Type B pancreatic cell (in vitro differentiated cells): ENCODE measurements at places on chromosomes 5 and 9.

DNA sequence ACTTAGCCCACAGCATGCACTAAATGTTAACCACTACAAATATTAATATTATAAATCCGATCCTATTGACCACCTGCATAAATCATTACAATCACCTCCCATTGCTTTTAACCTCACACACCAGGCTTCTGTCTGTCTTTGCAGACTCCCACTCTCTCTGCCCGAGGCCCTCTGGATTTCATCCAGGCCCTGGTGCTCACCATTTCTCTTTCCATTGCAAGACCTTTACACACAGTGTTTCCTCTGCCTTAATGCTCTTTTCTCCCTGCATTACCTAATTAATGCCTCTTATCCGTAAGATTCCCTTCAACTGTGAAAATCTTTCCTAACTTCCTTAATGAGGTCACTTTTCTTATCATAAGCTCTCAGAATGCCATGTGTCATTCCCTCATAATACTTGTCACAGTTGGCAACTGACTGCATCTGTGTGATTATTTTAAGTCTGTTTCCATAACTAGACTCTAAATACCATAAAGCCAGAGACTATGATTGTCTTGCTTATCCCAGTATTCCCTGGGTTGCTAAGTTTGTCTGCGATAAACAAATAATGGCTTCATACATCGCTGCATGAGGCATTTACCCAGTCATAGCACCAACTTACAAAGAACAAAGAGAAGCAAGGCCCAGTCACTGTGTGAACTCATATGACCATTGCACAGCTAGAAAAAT lies 155.1 kb downstream of the CCDC192 start:
- no peak for DNase-seq

DNA sequence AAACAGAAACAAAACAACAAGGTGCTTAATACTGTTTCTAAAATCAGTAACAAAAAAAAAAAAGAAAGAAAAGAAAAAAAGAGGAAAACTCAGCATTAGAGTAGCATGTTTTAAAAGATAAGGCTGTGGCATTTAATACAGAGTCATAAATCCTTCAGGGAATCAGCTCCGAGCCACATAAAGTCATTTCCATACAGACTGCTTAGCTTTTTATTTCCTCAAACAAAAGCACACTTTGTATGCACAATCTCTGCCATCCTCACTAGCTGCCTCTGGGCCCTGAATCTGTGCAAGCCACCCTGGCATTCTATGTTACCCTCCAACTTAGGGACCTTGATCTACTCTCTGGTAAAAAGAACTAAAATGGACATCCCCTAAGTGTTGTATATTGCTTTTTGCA lies 87.6 kb downstream of the SEMA6A start:
- DNase-seq: no peak

GRCh38 chr9:93894691-93895079 lies 60.5 kb downstream of the BARX1 start:
- DNase-seq: peak; percentile 56

GRCh38 chr9:132214027-132214622 lies 52.3 kb downstream of the NTNG2 start:
- no peak for DNase-seq

GRCh38 chr5:54709096-54709495 lies 191.5 kb downstream of the SNX18 start:
- no peak for DNase-seq

- no peak for DNase-seq
Observed at GRCh38 chr9:78236551-78236910, 656 bp downstream of the CEP78 start.

DNA sequence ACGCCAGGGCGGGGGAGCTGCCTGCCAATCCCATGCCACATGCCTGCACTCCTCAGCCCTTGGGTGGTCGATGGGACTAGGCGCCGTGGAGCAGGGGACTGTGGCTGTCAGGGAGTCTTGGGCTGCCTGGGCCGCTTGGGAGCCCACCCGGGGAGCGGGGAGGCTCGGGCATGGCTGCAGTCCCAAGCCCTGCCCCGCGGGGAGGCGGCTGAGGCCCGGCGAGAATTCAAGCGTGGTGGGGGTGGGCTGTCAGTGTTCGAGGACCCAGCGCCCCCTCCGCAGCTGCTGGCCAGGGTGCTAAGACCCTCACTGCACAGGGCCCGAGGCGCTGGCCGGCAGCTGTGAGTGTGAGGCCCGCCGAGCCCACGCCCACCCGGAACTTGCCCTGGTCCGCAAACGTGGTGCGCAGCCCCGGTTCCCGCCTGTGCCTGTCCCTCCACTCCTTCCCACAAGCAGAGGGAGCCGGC lies 83.2 kb upstream of the DMRTA1 start:
- no peak for DNase-seq

DNA sequence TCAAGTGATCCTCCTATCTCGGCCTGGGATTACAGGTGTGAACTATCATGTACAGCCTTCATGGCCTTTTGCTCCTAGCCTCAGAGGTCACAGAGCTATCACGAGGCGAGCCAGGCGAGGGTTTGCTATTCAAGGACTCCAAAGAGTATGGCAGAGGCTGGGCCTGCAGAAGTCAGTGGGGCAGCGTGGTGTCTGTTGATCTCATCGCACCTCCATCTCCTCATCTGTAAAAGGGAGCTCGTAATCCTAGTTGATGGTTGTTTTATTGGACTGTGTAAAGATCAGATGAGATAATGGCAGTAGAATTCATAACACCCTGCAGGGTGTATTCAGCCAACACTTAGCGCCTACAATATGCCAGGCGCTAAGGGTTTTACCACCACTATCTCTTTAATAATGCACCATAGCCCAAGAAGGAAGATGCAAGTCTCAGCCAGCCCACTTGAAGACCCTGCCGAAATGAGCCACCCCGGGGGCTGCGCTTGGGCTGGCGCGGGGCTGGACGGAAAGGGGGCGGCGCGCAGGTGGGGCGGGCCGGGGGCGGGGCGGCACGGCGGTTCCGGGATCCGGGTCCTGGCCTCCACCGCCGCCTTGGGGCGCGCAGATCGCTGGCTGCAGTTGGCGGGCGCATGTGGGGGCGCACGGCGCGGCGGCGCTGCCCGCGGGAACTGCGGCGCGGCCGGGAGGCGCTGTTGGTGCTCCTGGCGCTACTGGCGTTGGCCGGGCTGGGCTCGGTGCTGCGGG lies at the start of gene GALNT12:
TSS of gene GALNT12 (plus strand) at position 601 of the 744 bp plus-strand sequence. CDS start at position 630, 29 bp downstream.
- DNase-seq: no peak

DNA sequence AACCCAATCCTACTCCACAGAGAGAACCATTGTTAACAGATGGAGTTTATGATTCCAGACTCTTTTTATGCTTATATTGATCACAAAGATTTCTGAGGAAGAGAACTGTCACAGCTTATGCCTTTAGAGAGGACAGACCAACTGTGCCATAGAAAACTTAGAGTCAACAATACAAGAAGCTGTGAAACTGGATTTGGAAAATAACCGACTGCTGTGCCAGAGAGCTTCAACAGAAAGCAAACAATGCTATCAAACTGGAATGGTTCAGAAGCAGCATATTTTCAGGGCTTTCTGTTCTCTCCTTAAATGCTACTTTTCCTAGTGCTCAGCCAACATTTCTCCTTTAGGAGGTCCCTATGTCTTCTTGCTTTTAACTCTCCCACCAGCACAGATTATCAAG lies 5.0 kb downstream of the DCTN4 start:
- no peak for DNase-seq

DNA sequence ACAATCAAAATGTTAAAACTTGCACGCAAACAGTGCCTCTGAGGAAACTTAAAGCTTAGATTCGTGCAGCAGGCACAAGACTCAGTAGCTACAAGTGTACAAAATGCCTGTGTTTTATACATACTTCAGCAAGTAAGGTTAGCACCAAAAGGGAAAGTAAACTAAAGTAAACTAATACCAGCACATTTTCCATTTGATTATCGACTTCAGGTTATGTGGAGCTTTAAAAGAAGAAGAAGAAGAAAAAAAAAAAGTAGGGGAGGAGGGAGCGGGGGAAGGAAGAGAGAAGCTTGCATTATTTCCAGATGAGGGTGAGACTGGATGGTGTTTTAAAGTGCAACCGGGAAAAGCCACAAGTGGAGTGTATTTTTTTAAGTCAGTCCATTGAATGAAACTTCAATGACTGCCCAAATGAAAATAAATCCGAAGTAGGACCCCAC lies 596 bp upstream of the ADAMTS6 start:
- no peak for DNase-seq

DNA sequence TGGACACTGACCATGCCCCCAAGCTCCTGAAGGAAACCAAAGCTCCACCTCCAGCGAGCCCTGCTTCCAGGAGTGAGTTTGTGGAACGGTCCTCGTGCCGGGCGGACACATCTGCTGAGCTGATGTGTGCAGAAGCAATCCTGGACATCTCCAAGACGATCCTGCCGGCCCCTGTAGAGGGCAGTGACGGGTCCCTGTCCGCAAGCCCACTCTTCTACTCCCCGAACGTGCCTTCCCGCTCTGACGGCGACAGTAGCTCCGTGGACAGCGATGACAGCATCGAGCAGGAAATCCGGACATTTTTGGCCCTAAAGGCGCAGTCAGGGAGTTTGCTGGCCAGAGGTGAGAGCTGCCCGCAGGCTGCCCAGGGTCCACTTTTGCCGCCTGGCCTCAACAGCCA lies 6.2 kb downstream of the PPP1R26 start:
- no peak for DNase-seq

GRCh38 chr9:136133191-136133958 lies 14.7 kb upstream of the TMEM250 start:
- peak; percentile 83 for DNase-seq

DNA sequence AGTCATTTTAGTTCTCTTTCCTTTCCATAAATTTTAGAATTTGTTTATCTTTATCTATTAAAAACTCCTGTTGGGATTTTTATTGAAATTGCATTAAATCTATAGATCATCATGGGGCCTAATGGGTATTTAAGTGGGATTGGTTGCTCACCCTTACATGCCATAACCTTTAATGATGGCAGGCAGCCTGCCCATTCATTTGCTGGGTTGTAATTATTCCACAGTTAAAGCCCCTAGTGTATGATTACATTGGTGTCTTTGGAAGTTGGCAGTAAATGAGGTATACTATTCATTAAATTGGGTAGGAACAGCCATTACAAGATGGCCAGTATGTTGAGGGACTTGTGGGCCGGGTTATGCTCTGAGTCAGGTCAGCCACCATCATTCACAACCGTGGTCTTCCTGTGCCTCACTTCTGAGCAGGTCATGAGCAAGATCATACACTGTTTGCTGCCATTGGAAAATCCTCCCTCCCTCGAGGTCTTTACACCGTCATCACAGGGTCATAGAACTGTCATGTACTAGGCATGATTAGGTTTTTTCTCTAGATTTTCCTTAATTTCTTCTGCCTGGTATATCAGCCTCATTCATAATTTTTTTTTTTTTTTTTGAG lies 59.5 kb downstream of the CYSTM1 start:
- no peak for DNase-seq

- no peak for DNase-seq
Observed at GRCh38 chr5:45697201-45697600, 1.0 kb upstream of the HCN1 start.

GRCh38 chr5:78611126-78611605 lies 37.4 kb downstream of the LHFPL2 start:
- peak; percentile 55 for DNase-seq

- DNase-seq: no peak
Observed at GRCh38 chr9:37696528-37696927, 45.8 kb downstream of the FRMPD1 start.

GRCh38 chr9:81719972-81720371 lies 30.6 kb upstream of the TLE1 start:
- no peak for DNase-seq

- no peak for DNase-seq
Observed at GRCh38 chr5:149618581-149619248, 37.4 kb downstream of the ARHGEF37 start.

- no peak for DNase-seq
Observed at GRCh38 chr9:131732061-131732526, 7.8 kb downstream of the RAPGEF1 start.

GRCh38 chr5:32126691-32127090 lies 47.4 kb downstream of the GOLPH3 start:
- no peak for DNase-seq

- DNase-seq: no peak
Observed at GRCh38 chr5:10826971-10827370, 65.9 kb upstream of the DAP start.

DNA sequence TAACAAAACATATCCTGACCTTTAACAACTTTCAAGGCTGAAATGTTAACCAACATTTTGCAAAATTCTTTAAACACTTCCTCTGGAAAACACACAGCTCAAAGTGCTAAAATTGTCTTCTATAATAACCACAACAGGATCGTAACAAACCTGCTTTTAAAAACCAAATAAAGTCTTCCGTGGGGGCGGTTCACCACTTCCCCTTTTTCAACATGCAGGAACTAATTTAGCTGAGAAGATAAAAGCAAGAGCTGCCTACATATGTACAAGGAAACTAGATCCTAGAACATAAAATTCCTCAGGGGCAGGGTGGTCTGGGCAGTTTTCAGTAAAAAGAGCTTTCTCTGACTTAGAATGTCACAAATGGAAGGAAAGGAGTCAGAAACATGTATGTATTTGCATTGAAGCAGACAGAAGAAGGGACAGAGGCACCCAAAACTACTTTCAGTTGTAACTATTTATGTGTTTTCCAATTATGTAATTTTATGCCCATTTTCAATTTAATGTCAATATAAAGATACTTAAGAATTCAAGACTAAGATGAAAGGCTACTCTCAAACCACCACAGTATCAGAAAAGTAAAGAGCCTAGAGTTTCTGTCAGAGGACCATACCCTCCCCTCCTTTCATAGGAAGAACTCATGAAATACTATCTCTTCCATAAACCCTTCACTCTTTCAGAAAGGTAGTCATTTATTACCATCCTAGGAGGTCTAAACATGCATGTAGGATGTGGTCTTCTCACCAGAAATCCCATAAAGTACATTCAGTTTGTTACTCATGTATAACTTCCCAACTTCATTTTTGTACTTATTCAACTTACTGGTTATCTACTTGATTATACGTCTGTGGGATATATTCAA lies 185.9 kb upstream of the RASA1 start:
- no peak for DNase-seq

GRCh38 chr5:174272671-174273070 lies 227.2 kb downstream of the NSG2 start:
- DNase-seq: no peak

- DNase-seq: no peak
Observed at GRCh38 chr5:160233215-160233614, 3.9 kb downstream of the FABP6 start.
